Muscle of arm (tissue), 14 donors: ENCODE measurements at places on chromosomes 3 and 15.

GRCh38 chr3:38960953-38961622 lies 90.7 kb downstream of the SCN11A start:
- DNase-seq: peak; percentile 9

DNA sequence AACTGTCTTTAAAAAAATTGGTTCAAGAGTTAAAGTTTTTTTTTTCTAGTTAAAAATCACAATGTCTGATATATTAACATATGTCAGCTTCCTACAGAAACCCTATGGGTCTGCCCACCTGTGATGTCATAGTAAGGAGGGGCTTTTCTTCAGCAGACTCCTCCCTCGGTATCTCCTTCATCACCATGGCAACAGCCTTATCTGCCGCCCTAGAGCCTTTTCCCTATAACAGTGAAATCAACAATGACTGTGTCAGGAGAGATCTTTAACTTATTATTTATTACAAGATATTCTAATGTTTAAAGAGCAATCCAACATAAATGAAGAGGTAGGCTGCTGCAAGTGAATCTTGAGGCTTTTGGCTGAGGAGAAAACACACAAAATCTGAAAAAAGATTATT lies 138.7 kb downstream of the PEX5L start:
- DNase-seq: no peak

DNA sequence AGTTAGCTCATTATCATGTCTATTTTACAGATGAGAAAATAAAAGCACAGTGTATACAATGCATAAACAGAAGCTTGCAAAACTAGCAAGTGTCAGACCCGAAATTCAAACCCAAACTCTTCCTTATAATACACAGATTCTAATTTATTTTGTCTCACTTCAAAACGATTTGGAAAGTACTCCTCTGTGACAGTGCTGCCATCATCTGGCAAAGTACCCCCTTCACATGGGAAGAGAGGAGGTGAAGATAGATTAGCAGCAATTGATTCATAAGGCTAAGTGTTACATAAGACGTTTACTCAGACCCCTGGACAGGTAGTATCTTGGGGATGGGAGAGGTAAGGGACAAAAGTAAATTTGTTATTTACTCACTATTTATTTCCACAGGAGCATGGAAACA lies 744.0 kb upstream of the SGO1 start:
- DNase-seq: no peak

- DNase-seq: no peak
Observed at GRCh38 chr15:88166082-88166993, 90.2 kb downstream of the NTRK3 start.

GRCh38 chr3:133487204-133487603 lies 86.3 kb upstream of the CDV3 start:
- DNase-seq: no peak

DNA sequence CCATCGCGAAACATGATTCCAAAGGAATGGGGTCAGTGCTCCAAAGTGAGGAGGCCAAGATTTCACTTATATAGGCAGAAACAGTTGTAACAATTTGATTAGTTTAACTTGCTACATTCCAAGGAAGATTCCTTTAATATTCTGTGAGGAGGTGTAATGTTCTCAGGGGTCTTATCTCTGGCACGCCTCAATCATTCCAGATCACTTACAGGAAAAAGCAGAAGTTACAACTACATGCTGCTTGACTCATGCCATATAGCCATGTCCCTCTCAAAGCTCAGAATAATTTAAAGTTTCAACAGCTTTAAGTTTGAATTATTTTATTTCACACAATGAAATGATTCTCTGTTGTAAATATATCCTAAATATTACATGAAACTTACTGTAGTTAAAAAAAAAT lies 3.5 kb upstream of the FYTTD1 start:
- no peak for DNase-seq
